ENCODE measurements at places on chromosomes 2 and 18.

- peak; percentile 20 for DNase-seq
These were observed 82.6 kb upstream of the TANK start for GRCh38 chr2:161077367-161078210.

GRCh38 chr18:13218368-13218991 lies at the start of gene LDLRAD4:
Gene LDLRAD4, plus strand, starts transcription at chr18:13218760.
- DNase-seq = peak; percentile 48

DNA sequence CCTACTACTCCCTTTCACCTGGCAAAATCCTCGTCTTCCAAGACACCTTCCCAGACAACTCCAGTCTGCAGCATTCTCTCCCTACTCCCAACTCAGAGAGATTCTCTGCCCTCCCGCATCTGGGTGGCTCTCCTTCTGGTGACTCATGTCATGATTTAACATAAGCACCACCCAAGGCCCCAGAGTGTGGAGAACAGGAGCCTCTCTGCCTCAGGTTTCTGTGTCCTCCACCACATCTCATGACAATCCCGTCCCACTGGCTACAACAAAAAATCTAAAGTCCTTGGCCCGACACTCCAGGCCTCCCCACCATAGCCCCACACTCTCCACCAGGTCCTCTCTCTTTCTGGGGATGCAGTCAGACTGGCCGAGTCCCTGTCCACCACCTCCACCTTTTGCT lies 197.1 kb downstream of the BCL11A start:
- DNase-seq = no peak

GRCh38 chr18:70454704-70455322 lies 166.0 kb downstream of the SOCS6 start:
- peak; percentile 68 for DNase-seq

DNA sequence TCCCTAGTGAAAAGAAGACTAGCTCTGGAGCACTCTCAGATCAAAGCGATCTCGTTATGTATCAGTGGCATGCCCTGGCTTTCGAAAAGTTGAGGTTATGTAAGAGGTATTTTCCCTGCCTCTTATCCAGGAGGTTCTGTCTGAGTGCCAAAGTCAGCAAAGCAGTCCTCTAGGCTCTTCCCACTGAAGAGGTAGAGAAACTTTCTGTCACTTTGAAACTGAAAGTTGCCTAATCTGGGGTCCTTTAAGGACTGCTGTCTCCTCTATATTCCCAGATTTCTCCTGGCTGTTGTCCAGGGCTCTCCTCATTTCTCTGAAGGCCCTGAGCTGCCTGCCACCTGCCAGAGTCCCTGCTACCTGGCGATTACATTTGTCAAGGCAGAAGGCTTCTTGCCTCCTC lies 96.3 kb downstream of the B3GNT2 start:
- no peak for DNase-seq

DNA sequence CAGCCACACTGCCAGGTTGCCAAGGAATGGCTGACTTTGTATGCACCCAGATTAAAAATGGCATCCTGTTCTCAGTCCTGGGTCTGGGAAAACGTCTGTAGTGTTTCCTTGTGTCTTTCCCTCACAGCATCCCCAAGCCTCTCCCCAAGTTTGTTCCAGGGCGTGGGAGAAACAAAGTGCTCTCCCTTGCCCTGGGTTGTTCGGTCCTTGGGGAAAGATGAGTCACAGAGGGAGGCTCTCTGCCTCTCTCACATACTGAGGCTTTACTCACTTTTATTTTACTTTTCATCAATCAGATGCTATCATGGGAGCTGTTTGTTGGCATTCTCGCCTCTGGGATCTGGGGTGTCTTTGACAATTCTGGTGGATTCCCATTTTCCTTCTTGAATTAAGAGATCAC lies 492.3 kb downstream of the XIRP2 start:
- no peak for DNase-seq

GRCh38 chr2:25276569-25277465 lies 64.9 kb downstream of the DNMT3A start:
- peak; percentile 93 for DNase-seq

All from GM03348 (cell line).